ENCODE measurements at places on chromosomes 7 and 10.

DNA sequence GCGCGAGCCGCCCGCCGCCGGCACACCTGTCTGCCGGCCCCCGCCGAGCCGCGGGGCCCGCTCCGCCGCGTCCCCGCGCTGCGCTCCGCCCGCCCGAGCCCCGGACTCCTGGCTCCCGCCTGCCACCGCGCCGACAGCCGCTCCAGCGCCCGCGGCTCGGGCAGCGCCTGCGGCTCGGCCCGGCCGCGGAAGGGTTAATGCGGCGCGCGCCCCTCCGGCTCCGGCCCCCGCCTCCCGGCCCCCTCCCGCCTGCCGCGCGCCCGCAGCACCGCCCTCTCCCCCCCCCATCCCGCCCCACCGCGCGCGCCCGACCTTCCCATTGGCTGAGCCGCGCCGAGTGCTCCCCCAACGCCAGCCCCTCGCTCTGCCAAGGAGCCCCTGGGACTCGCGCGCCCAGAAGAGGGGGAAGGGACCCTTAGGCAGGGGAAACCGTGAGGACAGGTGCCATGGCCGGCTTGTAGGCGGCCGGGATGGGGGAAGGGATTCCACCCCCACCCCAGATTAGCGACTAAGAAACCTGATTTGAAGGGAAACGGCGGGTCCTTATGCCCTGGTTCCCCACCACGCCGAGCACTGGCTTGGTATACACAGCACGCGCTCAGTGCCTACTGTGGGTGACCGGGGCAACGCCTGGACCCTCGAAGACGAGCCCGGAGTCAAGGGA, at the start of gene KCNH2:
Gene KCNH2, minus strand, starts transcription at position 196 of the 664 bp plus-strand sequence. CDS start 408 bp downstream, outside the sequence.
- DNase-seq, result peak; percentile 39

DNA sequence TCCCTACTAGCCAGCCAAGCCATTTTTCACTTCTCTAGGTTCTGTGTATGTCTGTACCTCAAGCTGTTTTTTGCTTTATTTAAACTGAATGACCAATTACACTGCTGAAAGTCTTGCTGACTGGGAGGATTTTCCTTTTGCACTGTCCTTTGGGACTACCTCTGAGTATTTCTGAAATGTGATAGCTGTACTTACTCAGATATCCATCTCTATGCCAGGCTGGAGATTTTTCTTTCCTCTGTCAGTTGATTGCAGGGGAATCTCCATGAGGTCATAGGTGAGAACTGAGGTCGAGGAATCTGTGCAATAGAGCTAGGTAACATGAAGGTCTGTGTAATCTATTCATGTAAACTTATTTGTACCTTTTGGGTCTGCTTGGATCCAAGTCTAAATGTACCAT, 38.9 kb upstream of the ANKRD1 start:
- DNase-seq, result no peak

GRCh38 chr7:137289101-137289500, 54.4 kb downstream of the PTN start:
- DNase-seq, result no peak

DNA sequence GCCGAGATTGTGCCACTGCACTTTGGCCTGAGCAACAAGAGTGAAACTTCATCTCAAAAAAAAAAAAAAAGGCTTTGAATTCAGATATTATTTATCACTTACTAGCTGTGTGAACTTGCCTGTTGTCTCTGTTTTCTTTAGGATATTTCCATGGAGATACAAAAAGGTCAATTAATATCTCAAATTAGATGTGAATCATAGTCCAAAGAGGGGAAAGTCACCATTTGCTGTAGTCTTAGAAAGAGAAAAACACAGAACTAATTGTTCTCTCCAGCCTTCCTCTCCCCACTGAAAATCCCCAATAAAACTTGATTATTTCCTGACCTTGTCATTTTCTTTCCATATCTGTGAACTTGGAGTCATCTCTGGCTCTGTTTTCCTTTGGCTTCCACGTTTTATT, 21.2 kb downstream of the HEPACAM2 start:
- no peak for DNase-seq

DNA sequence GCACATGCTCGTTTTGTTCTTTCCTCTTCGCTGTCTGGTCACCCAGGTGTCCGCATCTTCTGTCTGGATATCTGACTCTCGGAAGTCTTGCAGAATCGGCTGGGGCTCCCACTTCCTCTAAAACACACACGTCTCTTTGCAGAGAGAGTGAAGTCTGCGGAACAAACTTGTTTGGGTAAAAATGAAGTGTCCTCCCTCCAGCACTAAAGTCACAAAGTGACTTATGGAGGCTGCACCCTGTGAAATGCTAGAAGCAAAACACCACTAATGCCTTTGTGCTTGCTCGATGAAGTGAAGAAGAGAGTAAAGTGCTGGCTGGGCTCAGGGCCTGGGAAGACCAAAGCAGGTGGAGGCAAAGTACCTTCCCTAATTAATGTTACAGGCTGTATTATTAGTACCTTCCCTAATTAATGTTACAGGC, 71.4 kb downstream of the FGFR2 start:
- no peak for DNase-seq

- no peak for DNase-seq
Observed at GRCh38 chr7:154568346-154568745, 434.6 kb downstream of the PAXIP1 start.

- DNase-seq, result no peak
Observed at GRCh38 chr7:152543799-152544198, 108.0 kb upstream of the KMT2C start.

DNA sequence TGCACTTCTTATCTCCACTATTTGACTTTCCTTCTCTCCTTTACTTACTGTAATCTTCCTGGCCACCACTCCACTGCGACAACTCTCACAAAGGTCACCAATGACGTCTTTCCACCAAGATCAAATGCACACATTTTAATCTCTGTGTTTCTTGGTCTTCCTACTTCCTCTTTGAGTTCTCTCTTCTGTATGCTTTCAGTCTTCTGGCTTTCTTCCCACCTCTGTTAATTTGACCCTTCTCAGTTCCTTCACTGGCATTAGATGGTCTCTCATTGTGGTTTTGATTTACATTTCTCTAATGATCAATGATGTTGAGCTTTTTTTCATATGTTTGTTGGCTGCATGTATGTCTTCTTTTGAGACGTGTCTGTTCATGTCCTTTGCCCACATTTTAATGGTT, 31.9 kb downstream of the FAM107B start:
- DNase-seq, result no peak

- DNase-seq, result no peak
Observed at GRCh38 chr10:111990734-111991133, 192.8 kb downstream of the GPAM start.

GRCh38 chr7:151814400-151815009, 62.4 kb downstream of the PRKAG2 start:
- no peak for DNase-seq

DNA sequence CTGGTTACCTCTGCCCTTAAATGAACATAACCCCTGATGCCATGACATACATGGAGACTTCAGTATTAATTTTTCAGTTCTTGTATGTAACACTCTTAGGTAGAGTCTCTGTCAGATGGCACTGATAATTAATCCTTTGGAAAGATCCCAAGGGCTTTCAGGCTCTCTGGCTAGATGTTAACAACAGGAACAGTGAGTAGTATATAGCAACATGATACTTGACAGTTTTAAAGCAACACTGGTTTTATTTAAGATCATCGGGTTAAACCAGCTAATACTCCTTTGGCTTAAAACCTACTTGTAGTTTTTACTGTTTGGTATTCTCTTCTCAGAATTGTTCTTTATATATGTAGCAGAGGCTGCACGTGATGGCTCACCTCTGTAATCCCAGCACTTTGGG, 27.3 kb downstream of the AHCYL2 start:
- no peak for DNase-seq

- no peak for DNase-seq
Observed at GRCh38 chr7:130943336-130943901, 209.4 kb upstream of the KLF14 start.

- DNase-seq, result no peak
Observed at GRCh38 chr7:71404726-71405345, 272.9 kb downstream of the GALNT17 start.

DNA sequence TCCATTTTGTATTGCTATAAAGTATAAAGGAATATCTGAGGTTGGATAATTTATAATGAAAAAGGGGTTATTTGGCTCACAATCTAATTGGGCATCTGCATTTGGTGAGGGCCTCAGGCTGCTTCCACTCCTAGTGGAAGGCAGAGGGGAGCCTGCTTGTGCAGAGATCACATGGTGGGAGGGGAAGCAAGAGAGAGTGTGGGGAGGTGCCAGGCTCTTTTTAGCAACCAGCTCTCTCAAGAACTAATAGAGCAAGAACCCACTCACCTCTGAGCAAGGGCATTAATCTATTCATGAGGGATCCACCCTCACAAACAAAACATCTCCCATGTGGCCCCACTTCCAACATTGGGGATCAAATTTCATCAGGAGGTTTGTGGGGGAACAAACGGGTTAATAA, 64.6 kb downstream of the OGDH start:
- DNase-seq, result no peak

DNA sequence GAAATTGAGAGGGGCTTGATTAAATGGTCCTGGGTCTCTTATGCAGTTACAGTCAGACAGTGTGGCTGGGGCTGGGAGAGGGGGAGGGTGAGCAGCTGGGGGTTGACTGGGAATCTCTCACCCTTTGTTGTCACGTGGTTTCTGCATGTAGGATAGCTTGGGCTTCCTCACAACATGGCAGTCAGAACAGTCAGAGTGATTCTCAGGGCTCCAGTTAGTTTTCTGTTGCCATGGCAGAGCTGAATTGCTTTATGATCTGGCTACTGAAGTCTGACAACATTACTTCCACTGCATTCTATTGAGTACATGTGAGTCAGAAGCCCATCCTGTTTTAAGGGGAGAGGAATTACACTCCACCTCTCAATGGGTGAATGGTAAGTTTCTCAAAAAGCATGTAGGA, 102.7 kb downstream of the WDR11 start:
- no peak for DNase-seq

GRCh38 chr10:22856444-22857074, 71.3 kb upstream of the ARMC3 start:
- no peak for DNase-seq

- DNase-seq, result no peak
Observed at GRCh38 chr7:16999541-17000267, 117.9 kb upstream of the AGR3 start.

- no peak for DNase-seq
Observed at GRCh38 chr10:60283397-60283796, 106.3 kb downstream of the ANK3 start.

GRCh38 chr10:92699193-92699517, 9.4 kb downstream of the HHEX start:
- DNase-seq, result no peak

DNA sequence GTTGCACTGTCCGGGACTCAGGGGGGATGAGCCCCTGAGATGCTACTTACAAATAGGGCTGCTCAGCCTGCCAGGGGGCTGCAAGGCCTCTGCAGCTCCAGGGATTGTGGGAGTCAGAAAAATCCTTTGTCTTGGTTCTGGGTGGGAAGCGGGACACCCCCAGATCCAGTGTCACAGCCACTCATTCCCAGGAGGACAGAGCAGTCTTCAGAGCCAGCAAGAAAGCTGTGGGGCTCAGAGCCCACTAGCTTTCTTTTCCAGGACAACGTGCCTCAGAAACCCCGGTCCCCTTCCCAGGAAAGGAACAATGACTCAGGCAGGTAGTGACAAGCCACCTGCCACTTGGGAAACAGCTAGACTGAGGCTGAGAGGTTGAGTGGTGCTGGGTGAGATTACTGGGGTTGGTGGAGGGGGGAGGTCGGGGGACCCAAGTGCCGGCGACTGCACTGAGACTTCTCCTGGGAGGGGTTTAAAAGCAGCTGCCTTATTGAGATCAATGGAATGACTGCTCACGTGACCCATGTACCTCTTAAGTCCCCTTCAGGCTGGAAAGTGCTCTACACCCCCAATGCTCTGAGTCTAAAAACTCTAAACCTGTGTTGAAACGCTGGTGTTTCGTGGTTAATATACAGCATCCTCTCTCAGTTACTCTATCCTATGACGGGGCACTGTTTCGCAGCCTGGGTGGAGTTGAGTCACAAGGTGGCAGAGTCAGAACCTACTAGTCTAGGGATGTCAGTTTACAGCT, 123.6 kb downstream of the UBE2H start:
- DNase-seq, result no peak

GRCh38 chr10:76080991-76081390, 649.6 kb downstream of the LRMDA start:
- no peak for DNase-seq

GRCh38 chr10:98389398-98389797, 25.6 kb downstream of the PYROXD2 start:
- no peak for DNase-seq

DNA sequence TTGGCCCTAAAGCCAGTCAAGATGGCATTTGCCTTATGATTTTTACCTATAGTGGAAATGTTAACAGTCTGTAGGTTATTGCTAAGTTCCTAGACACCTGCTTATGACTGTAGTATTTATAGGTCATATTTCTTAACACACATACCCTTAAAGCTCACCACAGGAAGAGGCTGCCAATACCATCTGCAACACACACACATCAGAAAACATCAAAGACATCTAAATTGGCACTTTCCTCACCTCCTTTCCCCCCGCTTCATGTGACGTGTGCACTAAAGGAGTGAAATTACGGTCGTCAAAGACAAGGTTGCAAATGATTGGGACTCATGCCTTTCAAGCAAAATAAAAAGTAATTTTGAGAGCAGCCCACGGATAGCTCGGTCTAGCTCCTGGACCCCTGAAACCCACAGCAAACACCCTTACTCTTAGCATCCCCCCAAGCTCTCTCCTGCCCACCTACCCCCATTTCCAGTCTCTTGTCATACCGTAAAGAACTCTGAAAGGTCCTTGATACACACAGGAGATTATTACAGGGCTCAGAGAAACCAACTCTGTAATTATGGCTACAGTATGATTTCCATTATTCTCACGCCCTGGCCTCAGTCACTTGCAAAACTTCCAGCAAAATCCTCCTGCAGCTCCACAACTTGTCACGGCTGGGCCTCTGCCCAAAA, 90.5 kb downstream of the PLXNA4 start:
- peak; percentile 2 for DNase-seq

DNA sequence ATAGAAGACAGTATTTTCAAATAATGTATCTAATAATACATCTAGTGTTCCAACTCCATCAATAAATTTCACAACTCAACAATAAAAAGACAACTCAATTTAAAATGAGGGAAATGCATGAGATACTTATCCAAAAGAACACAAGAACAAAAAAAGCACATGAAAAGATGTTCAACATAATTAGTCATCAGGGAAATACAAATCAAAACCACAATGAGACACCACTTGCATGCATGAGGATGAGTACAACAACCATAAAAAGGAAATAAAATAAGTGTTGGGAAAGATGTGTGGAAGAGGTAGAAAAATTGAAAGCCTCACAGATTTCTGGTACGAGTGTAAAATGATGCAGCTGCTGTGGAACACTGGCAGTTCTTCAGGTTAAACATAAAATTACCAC, 111.6 kb upstream of the PTPRZ1 start:
- DNase-seq, result no peak

- no peak for DNase-seq
Observed at GRCh38 chr7:23000597-23001360, 13.2 kb downstream of the HYCC1 start.

DNA sequence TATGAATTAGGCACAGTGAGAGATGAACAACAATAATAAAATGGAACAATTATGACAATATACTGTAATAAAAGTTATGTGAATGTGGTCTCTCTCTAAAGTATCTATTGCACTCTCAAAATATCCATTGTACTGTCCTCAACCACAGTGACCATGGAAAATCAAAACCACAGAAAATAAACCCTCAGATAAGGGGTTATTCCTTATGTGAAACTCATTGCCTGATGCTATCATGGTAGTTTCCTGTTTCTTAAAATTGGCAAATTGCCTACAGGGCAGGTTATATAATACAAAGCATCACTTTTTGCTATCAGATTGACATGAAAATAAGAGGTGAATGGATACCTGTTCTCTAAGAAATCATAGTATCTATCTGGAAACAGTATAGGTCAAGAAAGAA, 3.8 kb downstream of the MCM10 start:
- DNase-seq, result no peak
